Activated gamma-delta T cell treated with anti-CD3 and anti-CD28 coated beads, Interleukin-2, amount 50 U/mL, for 16 hours (primary cell): ENCODE measurements at places on chromosomes 16 and 17.

DNA sequence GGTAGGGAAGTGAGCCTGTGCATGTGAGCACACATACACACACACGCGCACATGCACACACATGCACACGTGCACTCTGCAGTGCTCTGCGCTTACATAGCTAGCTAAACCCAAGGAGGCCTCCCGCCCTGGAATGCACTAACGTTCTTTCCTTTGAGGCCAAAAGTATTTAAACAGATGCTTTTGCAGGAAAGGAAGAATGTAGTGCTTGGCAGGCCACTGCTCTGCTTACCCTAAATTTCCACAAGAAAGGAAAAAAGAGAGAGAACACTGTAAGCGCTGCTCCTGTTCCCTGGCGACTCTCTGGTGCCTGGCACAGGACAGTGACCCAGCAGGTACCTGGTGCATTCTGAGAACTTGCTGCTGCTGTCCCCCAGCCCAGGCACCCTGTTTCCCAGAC, 31.3 kb upstream of the MRPS23 start:
- no peak for DNase-seq

- DNase-seq = no peak
Measured at GRCh38 chr16:77290451-77291115, 91.4 kb downstream of the SYCE1L start.

DNA sequence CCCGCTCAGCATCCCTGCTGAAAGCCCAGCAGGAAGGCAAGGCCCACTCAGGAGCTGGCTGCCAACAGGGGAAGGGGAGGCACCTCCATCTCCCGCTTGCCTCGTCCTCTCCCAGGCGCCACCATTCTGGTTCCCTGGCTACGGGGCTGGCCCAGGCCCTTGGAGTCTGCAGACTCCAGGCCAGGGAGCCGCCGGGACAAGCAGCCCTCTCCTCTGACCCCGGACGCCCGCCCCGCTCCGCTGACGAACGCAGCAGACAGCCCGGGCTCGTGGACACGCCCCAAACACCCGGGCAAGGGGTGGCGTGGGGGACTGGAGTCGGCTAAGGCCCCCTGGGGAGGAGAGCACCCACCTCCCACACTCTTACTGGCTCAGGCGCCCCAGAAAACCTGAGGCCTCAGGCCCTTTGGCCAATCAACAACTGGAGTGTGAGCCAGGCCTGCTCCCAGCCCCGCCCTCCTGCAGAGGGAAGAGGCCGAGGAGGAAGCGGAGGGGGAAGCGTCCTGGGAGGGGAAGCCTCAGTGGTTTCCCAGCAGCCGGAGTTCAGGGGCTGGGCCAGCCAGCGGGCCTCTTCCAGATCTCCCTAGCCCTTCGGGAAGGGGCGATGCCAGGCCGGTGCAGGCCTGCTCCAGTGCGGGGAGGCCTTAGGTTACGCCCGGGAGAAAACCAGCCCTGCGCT, 4.2 kb downstream of the MNT start:
- no peak for DNase-seq

DNA sequence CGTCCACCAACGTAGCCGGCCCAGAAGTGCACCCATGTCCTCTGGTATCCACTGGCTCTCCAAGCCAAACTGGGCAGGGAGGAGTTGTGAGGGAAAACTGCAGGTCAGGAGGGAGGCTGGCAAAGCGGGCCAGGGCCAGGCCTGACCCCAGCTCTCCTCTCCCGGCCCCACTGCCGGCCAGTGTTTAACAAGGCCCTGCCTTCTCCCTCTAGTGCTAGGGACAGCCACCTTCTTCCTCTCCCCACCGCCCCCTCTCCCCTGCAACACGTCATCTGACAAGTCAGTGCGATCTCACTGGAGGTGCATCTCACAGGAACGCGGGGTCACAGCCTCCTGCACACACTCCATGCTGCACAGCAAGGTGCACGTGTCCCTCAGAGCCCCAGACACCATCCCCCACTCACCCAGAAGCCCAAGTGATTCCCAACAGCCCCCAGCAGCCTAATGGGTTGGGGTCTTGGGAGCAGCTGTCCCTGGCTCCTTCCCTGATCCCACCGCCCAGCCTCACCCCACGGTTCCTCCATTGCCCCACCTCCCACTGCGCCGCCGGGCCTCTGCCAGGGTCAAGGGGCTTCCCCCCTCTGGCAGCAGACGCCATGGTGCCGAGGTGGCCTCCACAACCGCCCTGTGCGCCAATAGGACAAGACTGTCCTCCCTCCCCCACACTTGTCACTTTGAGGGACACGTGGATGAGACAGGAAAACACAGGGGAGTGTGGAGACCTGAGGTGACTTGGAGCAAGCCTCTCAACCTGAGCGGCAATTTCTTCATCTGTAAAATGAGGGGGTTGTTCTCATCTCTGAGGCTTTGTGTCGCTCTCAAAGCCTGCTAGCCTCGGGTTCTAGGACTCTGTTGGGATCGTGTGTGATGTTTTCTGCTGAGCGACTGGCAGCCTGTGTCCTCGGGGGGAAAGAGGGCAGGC, 1.1 kb upstream of the ACE start:
- no peak for DNase-seq

DNA sequence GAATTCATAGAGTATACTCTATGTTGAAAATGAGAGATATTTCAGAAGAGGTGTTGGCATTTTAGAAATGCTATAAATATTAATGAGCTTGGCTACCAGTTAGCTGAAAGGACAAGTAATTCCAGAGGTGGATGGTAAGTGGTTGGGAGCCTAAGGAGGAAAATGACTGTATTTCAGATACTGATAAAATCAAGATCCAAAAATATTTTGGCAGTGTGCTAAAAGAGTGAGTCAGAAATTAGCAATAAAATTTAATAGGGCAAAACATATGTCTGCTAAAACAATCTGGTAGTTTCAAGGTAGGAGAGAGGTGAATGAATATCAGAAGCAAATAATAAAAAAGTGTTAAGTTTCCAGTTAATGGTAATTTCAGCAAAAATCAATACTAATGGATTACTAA, 1287.9 kb downstream of the CDH8 start:
- no peak for DNase-seq

DNA sequence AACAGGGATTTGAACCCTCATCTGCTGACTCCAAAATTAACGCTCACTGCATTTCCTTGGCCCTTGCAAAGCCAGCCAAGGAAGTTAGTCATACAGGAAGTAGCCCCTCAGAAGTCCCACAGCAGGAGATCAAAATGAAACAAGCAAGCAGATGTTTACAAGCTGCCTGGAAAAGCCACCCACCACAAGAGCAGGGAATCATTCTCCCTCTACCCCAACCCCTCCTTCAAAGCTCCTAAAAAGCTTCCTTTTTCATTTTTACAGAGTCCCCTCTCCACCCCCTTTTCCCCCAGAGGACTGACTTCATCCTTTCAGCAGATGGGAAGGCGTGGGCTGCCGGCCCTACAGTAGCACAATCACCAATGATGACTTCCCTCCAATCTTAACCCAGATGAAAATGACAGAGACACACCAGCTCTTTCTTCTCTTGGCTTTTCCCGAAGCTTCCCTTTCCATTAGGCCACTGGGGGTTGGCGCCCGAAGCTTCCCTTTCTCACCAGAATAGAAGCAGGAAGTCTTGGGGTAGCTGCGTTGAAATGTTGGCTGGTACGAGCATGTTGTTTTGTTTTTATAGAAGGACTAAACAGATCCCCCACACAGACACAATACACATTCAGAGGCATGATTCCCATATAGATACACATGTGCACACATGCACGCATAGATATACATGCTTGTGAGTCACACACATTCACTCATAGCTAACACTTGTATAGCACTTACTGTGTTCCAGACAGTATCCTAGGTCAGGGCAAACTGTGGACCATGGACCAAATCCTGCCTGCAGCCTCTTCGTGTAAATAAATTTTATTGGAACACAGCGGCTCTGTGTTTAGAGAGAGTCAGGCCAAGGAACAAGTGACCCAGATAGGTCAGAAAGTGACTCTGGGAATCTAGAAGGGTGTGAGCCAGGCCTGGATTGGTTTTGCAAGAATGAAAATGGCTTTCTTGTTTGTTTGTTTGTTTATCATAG, 17.4 kb downstream of the ITPRIPL2 start:
- DNase-seq = no peak

- no peak for DNase-seq
Measured at GRCh38 chr17:78219396-78220150, 5.5 kb downstream of the BIRC5 start.

DNA sequence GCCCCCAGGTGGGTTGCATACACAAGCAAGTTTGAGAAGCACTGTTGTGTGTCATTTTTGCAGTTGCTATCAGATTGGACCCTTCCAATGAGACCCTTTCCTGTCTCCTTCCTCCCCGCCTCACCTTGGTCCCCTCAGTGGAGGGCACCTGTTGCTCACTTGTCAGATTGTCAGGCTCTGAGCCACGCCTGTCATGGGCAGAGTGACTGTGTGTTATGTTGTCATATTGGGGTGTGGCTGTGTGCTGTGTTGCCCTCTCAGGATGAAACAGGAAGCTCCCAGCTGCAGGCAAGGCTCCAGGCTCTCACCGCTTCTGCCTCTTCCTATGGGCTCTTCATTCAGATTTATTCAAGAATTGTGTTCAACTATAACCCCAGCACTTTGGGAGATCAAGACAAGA, 302.9 kb downstream of the CPPED1 start:
- no peak for DNase-seq

- no peak for DNase-seq
Measured at GRCh38 chr16:65667011-65667578, 545.2 kb upstream of the CDH11 start.

GRCh38 chr17:46794318-46794717, 24.2 kb downstream of the WNT3 start:
- DNase-seq = no peak

- DNase-seq = no peak
Measured at GRCh38 chr16:71262391-71262790, 26.8 kb downstream of the CMTR2 start.
